ENCODE measurements at places on chromosomes 11 and 22. TPM values are rescaled to one million over a fixed set of nuclear protein-coding genes. Genes with fewer than 3 reads are reported as not detected.

The MAPK12 gene
- total RNA-seq = 3.1 TPM

The TMEM45B gene
- 0.91 TPM for total RNA-seq

DNA sequence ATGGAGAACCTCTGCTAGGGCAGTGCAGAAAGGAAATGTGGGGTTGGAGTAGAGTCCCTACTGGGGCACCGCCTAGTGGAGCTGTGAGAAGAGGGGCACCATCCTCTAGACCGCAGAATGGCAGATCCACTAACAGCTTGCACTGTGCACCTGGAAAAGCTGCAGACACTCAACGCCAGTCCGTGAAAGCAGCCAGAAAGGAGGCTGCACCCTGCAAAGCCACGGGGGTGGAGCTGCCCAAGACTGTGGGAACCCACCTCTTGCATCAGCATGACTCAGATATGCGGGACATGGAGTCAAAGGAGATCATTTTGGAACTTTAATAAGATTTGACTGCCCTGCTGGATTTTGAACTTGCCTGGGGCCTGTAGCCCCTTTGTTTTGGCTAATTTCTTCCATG is 8.7 kb downstream of the TSKU start:
- no peak for DNase-seq

DNA sequence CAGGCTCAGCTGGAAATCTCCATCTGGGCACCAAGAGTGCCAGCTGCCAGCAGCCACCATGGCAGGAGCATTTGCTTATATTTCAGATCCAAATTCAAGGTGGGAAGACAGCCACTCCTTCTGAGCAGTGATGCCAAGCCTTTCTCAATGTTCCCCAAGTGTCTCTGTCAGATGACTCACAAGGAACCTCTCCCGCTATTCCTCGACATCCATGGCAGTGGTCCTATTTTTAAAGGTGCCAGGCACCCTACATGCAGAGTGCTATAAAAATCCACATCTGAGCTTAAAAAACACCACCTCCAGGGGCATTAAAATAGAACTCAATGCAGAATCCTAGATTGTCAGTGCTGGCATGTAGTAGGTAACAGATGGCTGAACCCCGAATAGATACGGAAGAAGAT is 112.1 kb downstream of the SLC1A2 start:
- DNase-seq = no peak

DNA sequence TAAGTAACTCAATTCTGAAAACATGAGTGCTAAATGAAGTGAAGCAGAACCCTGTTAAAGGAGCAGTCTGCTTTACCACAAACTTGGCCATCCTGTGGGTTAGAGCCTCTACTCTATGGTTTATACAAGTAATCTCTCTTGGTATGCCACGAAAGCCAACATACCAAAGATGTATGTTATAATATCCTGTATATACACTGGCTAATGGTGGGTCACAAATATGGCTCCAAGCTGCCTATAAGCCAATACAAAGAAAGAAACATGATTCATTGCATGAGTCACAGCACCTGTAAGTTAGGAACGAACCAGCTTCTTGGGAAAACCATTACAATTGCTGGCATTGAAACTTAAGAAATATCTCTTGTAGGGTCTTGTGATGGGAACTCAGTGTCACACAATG is 16.1 kb downstream of the XRRA1 start:
- DNase-seq = no peak

- no peak for DNase-seq
These were observed 63.6 kb downstream of the NFAM1 start for GRCh38 chr22:42368379-42369249.

- DNase-seq = peak; percentile 25
These were observed 494.5 kb upstream of the LARGE1 start for GRCh38 chr22:34414467-34415440.

DNA sequence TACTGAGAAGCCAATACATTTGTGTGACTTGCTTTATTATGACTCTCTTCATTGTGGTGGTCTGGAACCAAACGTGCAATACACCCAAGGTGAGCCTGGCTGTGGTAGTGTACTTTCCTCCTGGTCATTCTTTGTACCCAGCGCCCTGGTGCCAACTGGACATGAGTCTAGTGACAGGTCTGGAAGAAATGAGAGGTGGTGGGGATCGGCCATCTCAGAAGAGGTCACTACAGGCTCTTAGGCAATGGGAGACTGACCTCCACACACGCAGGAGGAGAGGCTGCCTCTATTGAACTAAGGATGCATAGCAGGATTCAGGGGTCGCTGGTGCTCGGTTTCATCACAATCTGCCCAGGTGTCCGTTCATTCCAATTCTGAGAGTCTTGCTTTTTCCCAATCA is 56.4 kb upstream of the RTL6 start:
- DNase-seq = no peak

All from activated naive CD8-positive, alpha-beta T cell treated with anti-CD3 and anti-CD28 coated beads, Interleukin-2, amount 10 ng/mL, durations not matched to agents 7 days and 5 days (primary cell).